Upper lobe of left lung (tissue), 6 donors: ENCODE measurements at places on chromosomes 3 and 15.

DNA sequence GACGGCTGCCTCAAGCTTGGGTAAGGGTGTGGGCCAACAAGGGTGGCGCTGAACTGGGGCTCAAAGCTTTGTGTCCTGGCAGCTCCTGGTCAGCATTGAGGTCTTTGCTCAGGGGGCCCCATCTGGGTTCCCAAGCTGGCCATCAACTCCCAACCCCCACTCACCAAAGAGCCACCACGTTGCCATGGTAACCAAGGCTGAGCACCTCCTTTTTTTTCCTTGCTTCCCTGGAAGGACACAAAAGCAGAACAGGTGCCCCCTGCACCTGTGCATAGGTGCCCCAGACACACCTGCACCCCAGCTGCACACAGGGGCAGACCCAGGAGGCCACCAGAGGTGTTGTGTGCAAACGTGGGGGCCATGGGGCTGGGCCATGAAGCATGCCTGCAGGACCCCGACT is 16.5 kb downstream of the UROC1 start:
- DNase-seq: no peak

DNA sequence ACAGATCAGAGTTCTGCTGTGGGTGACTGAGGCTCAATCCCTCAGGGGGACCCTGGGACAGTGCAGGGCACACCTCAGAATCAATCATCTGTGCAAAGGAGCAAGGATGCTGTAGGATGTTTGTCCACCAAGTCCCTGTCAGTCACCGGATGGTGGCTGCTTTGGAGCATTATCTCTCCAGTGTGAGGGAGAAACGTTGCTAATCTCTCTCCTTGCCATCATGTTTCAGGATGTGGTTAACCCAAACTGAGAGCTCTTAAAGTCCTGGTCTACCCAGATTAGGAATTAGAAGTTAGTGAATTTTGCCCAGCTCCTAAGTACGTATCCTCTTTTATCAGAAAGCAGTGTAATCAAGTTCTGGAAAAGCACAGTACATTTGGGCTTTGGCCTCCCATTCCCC is 26.2 kb upstream of the LRRC3B start:
- DNase-seq: no peak

DNA sequence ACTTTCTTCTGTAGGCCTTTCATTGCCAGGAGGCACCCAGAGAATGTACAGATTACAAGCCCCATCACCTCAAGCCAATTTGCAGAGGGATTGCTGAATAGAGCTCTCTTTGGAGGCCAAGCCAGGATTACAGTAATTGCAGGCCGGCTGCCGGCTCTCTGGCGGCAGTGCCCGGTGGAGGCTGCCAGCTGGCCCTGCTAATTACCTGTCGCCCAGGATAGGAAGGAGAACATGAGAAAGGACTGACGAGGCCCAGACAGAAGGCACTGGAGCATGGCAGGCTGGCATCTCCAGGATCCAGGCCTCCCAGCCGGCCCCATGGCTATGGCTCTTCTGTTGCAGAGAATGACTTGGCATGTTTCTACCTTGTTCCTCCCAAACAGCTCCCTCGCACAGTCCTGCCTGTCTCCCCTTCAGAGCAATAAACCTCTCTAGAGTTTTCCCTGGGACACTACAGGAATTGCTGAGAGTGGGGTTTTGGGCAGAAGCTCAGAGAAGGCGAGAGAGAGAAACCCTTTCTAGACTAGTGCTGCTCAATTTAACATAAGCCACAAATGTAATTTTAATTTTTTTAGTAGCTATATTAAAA is 273.6 kb upstream of the PROK2 start:
- DNase-seq: no peak

DNA sequence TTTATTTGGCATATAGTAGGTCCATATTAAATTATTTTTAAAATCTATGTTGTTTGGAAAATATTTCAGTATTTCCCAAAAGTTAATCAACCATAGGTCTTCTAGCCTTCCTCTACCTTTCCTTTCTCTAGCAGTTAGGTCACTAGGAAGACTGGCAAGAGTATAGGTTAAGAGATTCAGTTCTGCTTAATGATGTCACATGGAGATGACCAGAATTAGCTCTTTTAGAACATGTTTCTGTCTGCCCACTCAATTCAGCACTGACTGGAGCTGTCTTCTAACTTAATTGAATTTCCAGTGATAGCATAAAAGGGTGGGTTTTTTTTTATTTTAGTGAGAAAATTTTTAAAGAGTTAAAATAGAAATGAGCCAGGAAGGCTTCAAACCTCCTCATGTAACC is 23.8 kb upstream of the ZBED2 start:
- DNase-seq: no peak

GRCh38 chr3:13308380-13308801 is 111.7 kb downstream of the NUP210 start:
- DNase-seq: no peak

DNA sequence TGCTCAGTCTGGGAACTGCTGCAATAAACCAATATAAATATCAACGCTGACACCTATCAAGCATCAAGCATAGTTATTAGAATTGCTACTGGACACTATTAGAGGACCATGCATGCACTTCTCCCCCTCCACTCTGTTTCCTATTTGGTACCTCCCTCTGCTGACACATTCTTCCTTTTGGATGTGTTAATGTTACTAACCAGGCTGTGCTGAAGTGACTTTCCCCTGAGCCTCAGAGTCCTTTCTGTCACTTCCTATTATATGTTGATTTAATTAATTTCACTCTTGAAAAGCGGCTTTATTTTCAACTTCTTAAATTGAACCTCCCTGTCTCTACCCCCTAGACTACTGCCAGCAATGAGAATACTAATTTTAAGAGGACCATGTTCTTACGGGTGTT is 379.1 kb downstream of the MCTP2 start:
- DNase-seq: no peak

DNA sequence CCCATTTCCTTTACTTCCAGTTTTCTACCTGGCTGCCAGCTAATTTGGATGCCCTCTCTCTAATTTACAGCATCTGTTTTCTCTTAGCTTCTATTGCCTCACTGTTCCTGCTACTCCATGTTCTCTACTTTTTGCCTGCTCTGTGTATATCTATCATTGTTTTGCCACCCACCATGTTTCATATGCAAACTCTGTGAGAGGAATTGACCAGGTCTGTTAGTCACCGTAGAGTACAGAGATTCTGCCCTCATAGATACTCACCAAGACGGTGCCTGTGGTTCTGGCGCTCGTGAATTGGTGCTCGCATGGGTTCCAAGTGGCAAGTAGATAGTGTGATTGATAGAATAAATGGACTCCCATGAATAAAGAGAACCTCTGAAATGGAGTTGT is 288.8 kb downstream of the CNTN6 start:
- DNase-seq: no peak
